C1 segment of cervical spinal cord (tissue), 14 donors: ENCODE measurements at places on chromosomes 7 and 10.

GRCh38 chr10:121110369-121110768 lies 259.2 kb downstream of the WDR11 start:
- no peak for DNase-seq

GRCh38 chr10:52586710-52587109 lies 185.9 kb downstream of the MBL2 start:
- DNase-seq = no peak

GRCh38 chr10:22698941-22699440 lies 15.4 kb downstream of the PIP4K2A start:
- no peak for DNase-seq

DNA sequence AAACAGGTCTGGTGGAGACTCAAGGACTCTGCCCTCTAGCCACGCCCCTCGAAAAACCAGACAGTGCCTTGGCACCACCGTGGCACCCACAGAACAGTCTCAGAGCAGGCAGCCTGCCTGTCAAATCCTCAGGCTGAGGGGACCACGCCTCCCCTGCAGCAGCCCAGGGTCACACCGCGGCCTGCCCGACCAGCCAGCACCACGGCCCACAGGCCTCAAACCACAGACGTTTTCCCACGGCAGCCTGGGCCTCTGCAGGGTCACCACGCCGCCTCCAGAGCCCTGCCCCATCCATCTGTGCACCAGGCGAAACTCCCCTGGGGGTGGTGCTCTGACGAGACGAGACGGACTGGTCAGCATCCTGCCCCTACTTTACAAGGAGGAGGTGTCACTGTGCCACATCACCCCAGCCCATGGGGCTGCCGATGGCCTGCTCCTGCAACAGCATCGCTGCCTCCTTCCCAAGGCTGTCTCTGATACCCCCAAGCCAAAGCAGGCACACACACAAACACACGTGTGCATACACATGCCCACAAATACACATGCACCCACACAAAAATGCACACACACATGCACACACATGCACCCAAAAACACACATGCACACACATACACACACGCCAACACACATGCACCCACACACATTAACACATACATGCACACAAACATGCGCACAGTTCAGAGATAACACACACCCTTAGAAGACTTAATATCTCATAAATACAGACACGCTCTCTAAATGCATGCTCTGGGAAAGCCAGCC lies 24.6 kb downstream of the PAPOLB start:
- DNase-seq = no peak

DNA sequence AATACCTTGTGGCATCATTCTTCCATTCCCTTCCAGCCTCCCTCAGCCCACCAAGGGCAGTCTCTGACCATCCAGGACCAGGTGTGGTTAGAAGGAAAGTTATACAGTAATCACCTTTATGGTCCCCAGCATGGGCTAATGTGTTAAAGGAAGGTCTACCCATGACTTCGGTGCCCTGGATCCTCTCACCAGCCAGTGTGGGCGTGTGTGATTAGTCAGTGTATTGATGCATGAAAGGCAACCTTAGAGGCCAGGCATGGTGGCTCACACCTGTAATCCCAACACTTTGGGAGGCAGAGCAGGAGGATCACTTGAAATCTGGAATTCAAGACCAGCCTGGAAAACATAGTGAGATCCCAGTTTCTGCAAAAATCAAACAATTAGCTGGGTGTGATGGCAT lies 88.9 kb downstream of the APBB1IP start:
- no peak for DNase-seq

DNA sequence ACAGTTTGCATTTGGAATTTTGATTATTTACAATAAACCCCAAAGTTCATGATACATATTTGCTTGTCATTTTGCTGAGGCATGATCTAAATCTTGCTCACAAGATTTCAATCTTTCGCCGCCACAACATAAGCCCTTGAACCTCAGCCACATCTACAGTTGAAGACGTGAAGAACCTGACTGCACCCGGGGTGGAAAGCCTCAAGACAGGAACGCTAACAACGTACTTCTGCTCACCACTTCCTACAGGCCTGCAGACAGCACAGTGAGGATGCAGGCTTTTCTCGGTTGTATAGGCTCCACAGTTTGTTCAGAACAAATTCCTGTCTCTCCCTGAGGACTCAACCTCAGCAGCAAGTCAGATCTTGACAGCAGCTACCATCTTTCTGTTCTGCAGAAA lies 393.8 kb upstream of the PRKCQ start:
- DNase-seq = no peak

DNA sequence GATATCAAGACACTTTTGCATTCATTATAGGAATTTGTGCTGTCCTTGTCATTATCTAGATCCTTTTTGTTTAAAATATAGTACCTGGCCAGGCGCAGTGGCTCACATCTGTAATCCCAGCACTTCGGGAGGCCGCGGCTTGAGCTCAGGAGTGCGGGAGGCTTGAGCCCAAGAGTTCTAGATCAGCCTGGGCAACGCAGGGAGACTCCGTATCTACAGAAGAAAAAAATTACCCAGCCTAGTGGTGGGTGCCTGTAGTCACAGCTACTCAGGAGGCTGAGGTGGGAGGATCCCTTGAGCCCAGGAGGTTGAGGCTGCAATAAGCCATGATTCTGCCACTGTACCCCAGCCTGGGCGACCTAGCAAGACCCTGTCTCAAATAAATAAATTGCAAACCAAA lies 621 bp upstream of the MORN4 start:
- DNase-seq = no peak

GRCh38 chr7:101410743-101411507 lies 48.2 kb downstream of the COL26A1 start:
- DNase-seq = no peak

DNA sequence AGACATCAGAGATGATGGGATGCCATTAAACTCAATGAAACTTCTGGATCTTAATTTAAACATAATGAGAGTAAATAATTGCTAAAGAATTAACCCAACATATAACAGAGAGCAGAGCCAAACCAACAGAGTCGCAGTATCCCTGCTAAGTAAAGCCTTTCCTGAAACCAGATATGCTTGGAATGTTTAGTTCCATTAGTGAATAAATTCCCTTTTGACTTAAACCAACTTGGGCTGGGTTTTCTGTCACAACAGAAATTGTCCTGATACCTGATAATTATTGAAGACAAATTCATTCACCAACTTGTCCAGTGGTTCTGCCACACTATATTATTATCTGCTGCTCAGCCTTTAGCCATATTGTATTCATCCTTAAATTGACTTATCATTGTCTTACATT lies 286.7 kb downstream of the FZD1 start:
- no peak for DNase-seq

DNA sequence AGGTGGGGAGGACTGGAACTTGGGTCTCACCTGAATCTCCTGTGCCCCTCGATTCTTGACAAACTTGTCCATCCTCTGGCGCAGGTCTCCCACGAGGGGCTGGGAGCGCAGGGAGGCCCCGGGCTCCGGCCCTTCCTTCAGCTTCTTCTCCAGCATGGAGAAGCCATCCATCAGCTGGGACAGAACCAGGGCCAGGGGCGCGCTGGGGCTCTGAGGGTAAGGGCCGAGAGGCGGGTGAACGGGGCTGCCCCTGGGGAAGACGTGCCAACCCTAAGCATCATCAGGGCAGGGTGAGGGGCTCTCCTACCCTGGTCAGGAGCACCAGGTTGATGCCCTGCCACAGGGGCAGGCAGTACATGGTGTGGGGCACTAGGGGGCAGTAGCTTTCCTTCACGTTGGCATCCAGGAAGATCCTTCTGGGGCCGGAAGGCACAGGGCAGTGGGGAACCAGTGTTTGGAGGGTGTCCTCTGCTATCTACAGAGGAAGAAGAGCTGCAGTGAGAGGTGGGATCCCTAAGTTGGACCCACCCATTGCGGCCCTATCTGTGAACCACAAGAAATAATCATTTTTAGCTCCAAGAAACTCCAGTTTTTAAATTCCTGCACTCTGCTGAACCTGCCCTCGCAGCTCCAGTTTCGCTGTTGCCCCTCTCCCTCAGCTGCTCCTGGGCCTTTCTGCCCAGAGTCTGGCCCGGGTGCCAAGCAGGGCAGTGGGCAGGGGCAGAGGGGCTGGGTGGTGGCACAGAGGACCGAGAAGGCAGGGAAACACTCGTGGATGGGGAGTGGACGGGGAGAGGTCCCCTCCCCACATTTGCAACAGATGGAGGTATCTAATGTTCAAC lies 10.8 kb upstream of the PYROXD2 start:
- DNase-seq = no peak

DNA sequence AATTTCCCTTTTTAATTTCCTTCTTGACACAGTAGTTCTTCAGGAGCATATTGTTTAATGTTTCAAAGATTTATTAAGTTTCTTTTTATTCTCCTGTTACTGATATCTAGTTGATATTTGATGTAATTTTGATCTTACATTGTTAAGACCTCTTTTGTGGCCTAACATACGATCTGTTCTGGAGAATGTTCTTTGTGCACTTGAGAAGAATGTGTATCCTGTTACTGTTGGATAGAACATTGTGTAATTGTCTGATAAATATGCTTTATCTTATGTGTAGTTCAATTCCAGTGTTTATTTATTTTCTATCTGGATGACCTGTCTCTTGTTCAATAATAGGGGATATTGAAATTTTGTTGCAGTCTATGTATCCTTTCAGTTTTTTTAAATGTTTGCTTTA lies 106.7 kb downstream of the ITGB1 start:
- no peak for DNase-seq

DNA sequence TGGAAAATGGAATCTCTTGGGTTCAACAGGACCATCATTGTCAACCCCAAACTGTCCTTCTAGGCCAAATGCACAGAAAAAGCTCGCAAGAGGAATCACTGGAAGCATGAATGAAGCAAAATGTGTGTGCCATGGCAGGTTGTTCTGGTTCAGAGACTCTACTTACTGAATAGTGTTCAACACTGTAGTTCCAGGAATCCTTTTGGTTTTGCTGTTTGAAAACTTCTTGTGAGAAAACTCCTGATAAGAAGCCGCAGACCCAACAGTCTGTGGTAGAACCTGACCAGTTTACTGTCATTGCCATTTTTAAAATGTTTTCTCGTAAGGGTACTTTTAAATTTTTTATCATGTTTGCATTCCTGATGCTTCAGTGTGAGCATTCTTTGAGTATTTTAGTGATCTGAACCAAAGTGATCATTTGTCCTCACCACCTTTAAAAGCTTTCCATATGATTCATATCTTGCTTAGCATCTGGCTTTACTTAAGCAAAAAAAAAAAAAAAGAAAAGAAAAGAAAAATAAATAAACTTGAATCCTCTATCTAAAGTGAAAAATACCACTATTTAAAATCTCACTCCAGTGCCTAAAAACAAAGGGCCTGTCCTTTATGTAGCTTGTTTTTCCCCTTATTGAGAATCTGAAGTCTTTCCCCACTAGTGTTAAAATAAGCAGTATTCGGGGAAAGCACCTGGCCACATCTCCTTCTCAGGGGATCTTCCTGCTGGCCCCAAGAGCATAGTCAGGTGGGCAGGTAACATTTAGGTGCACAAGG lies 92.4 kb downstream of the WNT2 start:
- no peak for DNase-seq

GRCh38 chr7:494906-495305 lies 24.7 kb downstream of the PDGFA start:
- DNase-seq = no peak

- no peak for DNase-seq
Observed at GRCh38 chr10:11909618-11910017, 86.5 kb downstream of the PROSER2 start.

- no peak for DNase-seq
Observed at GRCh38 chr7:101820703-101821102, 3.3 kb downstream of the CUX1 start.
